Heart right ventricle (tissue), 16 donors: ENCODE measurements at places on chromosomes 11 and 22.
A peak's percentile ranks its signal among the peaks of the same experiment; 100 is the strongest.

- peak; percentile 47 for DNase-seq
These were observed 68.3 kb downstream of the C11orf58 start for GRCh38 chr11:16806791-16807190.

GRCh38 chr22:37244114-37244921 lies at the start of gene RAC2:
RAC2 (minus strand) TSS chr22:37244269; CDS start chr22:37244148, 121 bp downstream.
- DNase-seq: peak; percentile 71

DNA sequence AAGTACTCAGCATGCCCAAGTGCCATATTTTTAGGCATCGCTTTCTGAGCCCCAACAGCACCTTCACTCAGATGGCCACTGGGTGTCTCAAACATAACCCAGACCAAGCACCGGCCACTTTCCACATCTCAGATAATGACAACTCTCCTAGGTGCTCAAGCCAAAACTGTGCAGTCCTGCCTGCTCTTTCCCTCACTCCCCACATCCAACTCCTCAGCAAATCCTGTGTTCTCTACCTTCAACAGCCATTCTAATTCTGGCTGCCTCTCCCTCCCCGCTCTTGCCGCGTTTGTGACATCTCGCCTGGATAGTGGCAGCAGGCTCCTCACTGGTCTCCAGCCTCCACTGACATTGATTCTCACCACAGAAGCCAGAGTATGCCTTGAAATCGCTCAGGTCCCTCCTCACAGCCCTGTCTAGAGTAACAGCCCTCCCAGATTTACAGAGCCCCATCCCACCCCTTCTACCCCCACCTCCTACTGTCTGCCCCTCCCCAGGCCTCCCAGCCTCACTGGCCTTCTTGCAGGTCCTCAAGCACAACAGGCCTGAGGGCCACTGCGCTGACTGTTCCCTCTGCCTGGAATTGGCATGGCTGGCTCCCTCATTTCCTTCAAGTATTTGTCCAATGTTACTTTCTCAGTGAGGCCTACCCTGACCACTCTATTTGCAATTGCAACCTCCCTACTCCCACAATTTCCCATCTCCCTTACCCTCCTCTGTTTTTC lies 1.3 kb upstream of the PHETA2 start:
- DNase-seq: no peak

GRCh38 chr11:99881610-99882009 lies 805.5 kb upstream of the ARHGAP42 start:
- no peak for DNase-seq

GRCh38 chr11:83464160-83464944 lies 178.2 kb upstream of the CCDC90B start:
- no peak for DNase-seq

DNA sequence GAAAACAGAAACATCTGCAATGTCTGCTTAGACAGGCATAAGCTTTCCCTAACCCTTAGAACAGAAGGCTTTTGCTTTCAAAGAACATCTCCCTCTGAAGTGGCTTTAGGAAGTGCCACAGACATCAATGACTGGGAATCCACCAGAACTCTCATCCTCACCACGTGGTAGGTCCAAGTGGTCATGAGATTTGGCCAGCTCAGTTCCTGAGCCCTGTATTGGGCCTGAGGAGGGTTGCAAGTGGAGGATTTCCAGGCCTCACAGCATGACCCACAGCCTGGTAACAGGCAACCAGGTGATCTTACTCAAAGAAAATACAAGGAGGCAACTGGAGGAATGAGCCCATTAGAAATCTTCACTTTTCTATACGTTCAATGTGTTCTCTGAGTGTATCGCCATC lies 1.6 kb downstream of the CASP1 start:
- DNase-seq: no peak
